ENCODE measurements at places on chromosomes 11 and 22.
A peak's percentile ranks its signal among the peaks of the same experiment; 100 is the strongest.

- DNase-seq: no peak
Observed at GRCh38 chr11:101584655-101585054, 848 bp upstream of the TRPC6 start.

DNA sequence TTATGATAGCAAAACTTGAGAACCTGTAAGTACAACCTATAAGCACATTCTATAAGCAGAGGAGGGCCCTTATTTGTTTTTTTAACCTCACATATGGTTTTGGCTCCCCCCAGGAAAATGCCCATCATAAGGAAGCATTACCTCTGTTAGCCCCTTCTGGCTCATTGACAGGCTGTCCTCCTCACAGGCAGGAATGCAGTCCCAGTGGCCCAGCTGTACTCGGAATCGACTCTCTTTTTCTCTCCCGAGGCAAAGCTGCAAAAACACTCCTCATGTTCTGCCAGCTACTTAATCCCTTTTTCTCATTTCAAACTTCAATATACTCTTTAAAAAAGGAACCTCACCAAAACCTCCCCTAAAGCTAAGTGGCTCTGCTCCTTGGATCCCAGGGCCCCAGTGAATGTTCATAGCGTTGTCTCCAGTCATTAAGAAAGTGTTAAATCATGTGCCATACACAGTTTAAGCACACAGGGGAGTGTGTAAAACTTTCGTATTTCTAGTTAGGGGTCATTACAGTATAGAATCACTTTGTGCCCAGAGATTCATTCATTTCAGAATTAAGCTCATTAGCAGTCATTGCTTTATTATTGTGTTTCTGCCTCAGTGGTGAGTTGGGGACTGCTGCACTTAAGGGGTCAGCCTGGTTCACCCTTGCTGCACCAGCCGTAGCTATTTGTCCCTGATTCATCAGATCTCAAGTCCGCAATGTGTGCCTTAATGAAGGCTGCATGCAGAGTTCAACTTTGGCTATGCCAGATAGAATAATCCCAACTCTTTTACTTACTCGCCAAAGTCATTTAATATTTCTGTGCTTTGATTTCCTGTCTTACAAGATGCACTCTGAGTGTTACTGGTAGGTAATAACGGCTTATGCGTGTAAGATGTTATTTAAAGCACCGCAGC, 57.6 kb downstream of the JRKL start:
- peak; percentile 52 for DNase-seq

GRCh38 chr11:118448294-118448693, 12.0 kb downstream of the KMT2A start:
- DNase-seq: no peak

- no peak for DNase-seq
Observed at GRCh38 chr11:105811242-105811641, 201.4 kb downstream of the GRIA4 start.

DNA sequence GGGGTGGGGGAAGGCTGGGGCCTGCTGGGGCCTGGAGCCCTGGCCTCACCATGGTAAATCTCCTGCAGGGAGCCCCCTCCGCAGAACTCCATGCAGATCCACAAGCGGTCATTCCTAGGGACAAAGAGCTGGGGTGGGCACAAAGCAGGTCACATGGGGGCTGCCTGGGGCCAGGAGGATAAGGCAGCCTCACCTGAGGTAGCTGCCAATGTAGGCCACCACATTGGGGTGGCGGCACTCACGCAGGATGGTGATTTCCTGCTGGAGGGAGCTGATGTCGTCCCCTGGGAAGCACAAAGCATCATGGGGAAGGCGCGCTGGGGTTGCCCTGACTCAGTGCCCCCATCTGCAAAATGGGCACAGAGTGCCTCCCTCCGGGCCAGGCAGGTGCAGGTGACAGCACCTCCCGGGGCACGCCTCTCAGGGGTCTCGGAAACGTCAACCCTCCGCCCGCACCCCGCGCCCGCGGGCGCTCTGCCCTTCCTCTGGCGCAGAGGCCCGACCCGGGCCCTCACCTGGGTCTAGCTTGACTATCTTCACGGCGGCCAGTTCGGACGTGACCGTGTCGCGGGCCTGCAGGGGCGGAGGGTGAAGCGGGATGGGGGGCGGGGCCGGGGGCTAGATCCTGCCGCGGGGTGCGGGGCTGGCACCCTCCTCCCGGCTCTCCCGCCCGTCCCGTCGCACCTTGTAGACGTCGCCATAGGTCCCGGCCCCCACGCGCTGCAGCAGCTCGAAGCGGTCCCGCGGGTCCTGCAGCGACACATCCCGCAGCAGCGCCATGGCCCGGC, 450 bp downstream of the MAP4K2 start:
- no peak for DNase-seq

- DNase-seq: no peak
Observed at GRCh38 chr11:1793081-1793480, 29.4 kb upstream of the CTSD start.

GRCh38 chr11:130146796-130147195, 12.8 kb upstream of the ST14 start:
- no peak for DNase-seq

DNA sequence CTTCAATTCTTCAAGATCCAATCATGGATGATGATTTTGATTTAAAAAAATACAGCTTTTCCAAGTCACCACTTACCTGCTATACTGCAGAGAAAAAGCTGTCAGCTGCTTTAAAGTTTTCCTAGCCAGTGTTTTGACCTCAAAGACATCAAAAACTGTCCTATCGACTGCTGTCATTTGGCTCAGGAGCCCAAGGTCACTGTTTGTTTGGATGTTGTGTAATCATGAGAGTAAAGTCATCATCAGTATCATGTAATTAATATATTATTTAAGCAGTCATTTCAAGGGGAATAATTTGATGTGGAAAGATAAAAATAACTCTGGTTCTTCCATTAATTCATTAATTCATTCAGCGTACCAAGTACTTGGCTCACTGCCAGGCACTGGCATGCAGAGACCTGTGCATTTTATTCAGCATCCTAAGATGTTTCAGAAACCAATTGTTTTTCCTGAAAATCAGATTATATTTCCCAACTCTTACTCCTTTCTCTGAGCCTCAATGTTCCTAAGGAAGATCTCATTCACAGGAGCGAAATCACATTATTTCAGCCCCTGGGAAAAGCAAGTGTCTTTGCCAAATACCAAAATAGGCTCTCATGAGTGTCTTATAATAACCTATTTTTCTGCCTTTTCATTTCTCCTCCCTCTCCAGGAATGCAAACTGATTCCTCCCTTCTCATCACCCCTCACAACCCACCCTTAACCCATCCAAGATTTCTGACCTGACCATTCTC, 59.9 kb downstream of the SLC1A2 start:
- peak; percentile 29 for DNase-seq

DNA sequence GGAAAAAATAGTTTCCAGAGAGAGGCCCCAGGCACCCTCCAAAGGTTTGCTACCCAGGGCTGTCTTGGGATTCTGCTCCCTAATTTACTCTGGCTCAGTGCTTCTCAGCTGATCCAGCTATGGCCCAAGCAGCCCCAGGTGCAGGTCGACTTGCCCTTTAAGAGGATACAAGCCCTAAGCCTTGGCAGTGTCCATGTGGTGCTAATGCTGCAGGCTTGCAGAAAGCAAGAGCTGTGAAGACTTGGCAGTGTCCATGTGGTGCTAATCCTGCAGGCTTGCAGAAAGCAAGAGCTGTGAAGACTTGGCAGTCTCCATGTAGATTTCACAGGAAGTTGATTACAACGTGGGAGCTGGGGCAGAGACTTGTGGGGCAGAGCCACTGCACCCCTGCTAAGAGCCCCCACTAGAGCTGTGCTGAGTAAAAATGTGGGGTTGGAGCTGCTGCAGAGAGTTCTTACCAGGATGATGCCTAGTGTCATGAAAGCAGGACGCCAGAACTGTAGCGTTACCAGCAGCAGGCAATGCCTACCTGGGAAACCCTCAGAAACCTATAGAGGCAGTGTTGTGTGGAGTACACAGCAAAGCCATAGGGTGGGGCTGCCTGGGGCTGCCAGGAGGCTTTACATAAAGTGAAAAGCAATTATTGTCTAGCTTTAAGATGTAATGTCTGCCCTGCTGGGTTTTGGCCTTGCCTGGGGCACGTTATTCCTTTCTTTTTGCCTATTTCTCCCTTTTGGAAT, 16.1 kb upstream of the OR52K1 start:
- no peak for DNase-seq

DNA sequence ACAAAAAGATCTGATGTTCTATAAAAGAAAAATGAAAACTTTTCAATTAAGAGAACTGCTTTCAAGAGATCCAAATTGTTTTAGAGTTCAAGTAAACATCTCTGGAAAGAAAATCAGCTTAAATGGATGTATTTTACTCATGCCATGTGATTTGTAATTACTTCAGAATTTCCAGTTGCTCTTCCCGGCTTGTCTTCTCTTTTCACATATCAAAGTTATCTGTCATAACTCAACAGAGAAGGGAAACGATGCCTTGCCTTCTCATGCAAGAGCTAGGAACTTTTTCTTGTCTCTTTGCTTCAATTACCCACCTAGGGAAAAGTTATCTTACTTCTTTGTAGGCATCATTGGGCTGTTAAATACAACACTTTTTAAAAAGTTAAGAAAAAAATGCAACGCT, 255.2 kb upstream of the POU2AF2 start:
- no peak for DNase-seq

DNA sequence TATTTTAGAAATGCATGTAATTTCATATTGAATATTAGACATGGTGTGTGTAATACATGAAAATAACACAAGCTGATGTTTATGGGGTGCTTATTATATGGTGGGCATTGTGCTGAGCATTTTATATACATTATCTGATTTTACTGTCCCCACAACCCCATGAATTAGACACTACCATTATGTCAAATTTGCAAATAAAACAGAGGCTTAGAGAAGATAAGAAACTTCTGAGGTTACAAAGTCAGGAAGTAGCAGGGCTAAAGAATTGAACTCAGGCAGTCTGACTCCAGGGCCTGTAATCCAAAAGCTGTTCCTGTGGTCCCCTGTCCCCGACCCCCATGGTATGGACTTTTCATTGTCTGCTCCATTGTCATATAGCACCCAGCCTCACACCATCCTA, 49.4 kb upstream of the NAV2 start:
- no peak for DNase-seq

- no peak for DNase-seq
Observed at GRCh38 chr11:60528465-60528864, 13.3 kb downstream of the MS4A13 start.

GRCh38 chr11:26994631-26995095, 751 bp downstream of the FIBIN start:
- DNase-seq: no peak

GRCh38 chr11:121543836-121544380, 91.1 kb upstream of the SORL1-AS1 start:
- DNase-seq: no peak

DNA sequence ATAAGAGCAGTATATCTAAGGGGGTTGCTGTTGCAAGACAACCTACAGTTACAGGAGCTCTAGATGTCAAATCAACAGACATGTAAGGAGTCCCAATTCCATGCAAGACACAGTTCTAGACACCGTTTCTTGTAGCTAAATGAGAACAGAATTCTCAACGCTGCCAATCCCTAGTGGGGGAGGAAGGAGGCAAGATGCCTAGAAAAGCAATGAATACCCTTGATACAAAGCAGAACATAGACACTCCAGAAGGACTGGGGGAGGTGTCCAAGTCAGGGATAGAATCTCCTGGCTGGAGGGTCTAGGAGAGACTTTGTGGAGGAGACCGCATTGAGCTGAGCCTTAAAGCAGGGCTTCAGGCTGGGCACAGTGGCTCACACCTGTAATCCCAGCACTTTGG, 280.2 kb downstream of the BUD13 start:
- no peak for DNase-seq

DNA sequence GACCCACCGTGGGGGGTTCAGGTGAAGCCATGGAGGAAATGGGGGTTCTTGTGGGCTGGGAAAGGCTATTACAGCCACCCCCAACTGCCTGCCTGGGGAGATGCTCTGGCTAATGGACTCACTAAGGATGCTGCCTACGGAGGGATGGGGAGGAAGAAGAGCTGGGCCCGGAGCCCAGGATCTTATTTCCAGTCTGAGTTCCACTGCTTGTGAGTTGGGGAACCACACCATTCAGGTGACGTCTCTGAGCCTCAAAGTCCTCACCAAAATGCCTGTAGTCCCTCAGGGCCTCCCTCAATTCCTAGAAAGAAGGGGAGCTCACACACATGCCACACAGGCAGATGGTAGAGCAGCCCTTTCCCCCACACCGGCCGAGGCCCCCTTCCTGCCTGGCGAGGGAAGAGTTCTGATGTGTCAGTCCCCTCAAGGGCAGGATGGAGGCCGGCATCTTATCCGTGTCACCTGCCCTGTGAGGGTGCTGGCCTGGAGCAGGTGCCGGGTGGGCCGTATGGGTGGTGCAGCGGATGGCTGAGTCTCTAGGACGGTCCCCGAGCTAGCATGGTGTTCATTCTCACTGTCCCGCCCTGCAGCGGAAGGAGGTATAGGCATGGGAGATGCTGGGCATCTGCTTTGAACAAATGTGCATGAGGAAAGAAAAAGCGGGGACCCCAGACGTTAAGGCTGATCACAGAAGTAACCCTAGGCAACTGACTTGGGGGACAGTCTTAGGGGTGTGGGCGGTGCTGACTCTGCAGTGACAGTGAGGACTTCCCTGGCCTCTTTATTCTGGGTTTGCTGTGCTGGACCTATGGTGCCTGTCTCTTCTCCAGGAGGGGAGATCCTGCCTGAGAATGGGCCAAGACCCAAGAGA, 15.7 kb downstream of the MRGPRF start:
- DNase-seq: no peak

DNA sequence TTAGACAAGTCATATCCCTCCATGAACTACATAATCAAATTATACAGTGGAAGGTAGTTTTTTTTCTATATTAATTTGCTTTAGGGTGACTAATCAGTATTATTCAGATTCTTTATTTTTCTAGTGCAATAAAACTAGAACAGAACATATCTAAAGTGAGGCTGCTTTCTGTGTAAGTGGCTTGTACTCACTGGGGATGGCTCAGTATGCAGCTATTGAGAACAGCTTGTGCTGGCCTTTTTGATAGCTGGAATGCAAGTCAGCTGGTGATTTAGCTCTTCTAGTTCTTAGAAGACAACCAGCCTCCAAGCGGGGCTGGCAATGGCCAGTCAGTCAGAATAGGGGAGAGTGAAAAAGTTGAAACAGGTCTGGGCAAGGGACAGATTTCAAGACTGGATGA, 119.4 kb downstream of the BLID start:
- no peak for DNase-seq

DNA sequence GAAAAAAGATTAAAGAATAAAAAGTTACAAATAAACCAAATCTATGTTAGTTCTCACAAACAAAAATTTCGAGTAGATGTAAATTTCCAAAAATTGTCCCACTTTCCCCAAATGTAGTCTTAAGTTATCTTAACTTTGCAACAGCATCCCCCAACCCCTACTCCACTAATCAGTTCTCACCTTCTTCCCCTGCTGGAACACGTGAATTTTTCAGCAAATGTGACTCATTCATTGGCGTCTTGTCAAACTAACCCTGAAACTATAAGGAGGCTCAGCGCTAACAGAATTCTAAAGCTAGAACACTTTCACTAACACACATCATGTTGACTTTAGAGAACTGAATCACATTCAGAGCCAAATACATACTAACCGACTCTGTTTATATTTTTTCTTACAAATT, 46.1 kb downstream of the PHF21A start:
- no peak for DNase-seq

GRCh38 chr22:48528221-48528915, 1299.3 kb downstream of the BRD1 start:
- DNase-seq: no peak

Data from BE2C (cell line).